ENCODE measurements at places on chromosomes 1 and 21.

GRCh38 chr1:20390589-20391331, 95.2 kb downstream of the CAMK2N1 start:
- no peak for ATAC-seq

DNA sequence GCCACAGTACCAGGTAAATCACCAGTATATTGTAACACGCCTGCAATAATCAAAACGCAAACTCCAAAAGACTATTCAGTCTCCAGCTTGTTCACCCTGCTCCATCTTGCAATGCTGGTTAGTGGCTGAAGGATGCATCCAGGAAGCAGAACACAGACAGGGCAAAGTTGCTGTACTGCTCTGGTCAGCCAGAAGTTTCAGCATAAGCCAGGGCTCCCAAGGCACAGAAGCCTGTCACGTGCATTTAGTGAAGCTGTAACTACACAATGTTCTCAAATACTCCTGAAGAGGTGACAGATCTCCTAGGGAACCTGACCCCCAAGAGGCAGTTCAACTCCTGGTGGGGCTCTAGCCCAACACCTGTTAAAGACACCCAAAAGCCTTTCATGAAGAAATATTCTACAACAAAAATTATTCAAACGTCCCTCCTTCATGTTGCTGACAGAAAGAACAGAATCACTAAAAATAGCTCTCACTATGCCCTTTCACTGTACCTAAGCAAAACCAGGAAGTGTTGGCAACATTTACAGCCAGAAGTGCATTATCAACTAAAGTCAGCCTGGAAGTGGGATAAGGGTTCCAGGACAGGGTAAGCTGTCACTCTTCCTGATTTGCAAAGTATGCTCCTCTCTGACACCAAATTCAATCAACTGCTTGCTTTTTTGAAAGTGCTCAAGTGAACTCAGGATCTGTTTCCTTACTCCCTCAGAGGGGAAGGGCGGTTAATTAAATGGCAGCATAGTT, 52.1 kb downstream of the SLC35D1 start:
- no peak for ATAC-seq

- no peak for ATAC-seq
Observed at GRCh38 chr1:99657213-99658030, 11.5 kb downstream of the PALMD start.

- ATAC-seq, result no peak
Observed at GRCh38 chr1:42221456-42221855, 56.9 kb upstream of the GUCA2A start.

DNA sequence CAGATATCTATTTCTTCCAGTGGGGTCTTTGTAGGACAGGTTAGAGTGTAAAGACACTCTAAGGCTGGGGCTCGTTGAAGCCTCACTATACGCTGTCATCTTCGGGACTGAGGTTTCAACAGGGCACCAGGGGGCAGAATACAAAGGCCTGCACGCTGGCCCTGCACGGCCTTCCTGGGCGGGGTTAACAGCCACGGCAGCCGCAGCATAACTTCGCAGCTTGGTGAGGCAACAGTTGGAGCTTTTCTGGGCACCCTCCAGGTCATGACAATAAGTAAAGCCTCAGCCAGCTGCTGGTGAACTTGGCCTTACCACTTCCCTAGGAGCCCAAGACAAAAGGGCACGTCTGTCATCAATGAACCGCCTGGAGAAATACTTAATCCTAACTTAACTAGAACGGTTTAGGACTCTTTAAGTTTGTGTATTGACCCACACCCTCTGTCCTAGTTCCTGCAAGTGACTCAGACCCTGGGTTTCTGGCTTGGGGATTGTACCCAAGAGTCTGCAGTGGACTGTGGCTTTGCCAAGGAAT, 2.3 kb upstream of the RUNX1 start:
- ATAC-seq, result peak; percentile 23

DNA sequence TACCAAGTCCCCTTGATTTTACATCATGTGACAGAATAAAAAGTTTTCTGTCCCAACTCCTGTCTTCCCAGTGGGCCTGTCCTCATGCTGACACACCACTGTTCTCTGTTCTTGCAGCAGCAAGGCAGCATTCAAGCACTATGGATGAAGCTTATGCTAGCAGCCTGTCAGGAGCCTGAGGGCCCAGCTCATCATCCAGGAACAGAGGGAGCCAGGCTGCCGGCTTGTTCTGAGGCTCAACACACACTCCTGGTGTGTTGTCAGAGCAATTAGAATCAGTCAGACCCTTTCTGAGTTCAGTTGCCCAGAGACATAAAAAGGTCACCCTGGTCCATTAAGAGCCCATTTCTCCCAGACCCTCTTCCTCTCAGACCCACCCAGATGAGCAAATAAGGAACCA, 282.9 kb downstream of the SEC16B start:
- no peak for ATAC-seq

- no peak for ATAC-seq
Observed at GRCh38 chr21:43882952-43883545, 18.0 kb downstream of the AGPAT3 start.

DNA sequence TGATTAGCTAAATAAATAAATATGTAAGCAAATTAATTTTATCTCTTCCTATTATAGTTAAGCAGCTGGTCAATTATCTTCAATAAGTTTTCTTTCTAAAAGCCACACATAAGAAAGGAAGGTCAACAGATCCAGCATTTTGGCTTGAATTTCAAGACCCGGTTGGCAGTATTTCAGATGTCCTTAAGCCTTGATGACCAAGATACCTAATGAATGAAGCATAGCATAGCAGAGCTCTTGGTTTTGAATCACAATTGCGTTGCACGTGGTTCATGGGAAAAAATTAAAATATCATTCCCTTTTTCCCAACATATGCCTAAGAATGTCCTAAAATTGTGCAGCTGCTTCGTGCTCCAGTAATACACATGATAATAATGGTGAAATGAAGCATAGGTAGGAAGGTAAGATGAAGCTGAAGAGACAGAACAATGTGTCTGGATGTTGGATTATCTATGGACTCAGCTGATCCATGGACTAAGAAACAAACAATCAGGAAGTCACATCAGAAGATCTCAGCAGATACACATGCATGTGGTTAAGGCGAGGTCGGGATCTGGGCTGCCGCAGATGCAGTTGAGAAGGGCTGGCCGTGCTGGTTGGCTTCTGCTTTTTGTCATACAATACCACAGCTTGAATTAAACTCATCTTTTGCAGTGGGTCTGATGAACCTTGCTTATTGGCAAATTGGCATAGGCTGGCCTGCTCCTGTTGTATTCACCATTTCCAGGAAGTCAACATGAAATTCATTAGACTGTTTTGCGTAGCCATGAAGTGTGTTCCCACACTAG, 284.9 kb upstream of the RUNX1 start:
- ATAC-seq, result no peak
